ENCODE measurements at places on chromosomes 16 and 17.

DNA sequence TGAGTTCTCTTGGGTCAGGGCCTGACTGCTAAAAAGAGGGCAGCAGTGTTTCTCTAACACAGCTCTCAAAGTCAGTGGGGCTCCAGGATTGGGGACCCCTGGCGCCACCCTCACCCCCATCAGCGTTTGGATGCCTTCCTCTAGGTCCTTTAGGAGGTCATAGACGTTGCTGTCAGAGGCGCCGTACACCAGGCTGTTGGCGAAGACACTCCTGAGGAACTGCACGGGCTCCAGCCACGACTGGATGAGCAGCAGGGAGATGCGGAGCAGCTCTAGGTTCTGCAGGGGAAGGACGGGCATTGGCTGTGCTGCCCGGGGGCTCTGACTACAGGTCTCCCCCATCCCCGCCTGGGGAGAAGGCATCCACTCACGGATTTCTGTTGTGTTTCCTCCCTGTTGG is 993 bp downstream of the GH1 start:
- DNase-seq, result no peak

- no peak for DNase-seq
Observed at GRCh38 chr16:70642633-70643032, 3.7 kb upstream of the IL34 start.

DNA sequence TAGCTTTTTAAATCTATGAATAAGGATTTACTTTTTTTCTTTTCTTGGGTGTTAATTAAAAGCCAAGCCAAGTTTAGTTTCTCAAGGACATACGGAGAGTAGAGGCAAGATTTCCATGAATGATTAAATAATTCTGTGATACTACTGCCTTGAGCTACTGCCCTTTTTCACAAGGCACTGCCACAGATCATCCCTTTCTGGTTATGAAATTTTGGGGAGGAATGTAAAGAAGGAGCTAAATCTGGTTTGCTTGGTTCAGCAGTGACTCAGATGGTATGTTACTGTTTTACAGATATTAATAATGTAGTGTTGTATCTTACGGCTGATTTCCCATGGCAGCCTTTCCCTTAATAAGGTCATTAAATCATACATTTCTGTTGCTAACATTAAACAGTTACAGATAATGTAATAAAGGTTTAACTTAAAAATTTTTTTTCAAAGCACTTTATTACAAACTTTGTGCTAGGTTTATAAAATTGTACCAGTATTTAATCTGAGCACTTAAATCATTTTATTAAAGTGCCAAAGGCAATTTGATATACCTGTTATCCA is 2.6 kb downstream of the WSB1 start:
- no peak for DNase-seq

- no peak for DNase-seq
Observed at GRCh38 chr17:43554857-43555256, 8.7 kb upstream of the ETV4 start.

- no peak for DNase-seq
Observed at GRCh38 chr17:57784226-57784895, 39.3 kb upstream of the CCDC182 start.

DNA sequence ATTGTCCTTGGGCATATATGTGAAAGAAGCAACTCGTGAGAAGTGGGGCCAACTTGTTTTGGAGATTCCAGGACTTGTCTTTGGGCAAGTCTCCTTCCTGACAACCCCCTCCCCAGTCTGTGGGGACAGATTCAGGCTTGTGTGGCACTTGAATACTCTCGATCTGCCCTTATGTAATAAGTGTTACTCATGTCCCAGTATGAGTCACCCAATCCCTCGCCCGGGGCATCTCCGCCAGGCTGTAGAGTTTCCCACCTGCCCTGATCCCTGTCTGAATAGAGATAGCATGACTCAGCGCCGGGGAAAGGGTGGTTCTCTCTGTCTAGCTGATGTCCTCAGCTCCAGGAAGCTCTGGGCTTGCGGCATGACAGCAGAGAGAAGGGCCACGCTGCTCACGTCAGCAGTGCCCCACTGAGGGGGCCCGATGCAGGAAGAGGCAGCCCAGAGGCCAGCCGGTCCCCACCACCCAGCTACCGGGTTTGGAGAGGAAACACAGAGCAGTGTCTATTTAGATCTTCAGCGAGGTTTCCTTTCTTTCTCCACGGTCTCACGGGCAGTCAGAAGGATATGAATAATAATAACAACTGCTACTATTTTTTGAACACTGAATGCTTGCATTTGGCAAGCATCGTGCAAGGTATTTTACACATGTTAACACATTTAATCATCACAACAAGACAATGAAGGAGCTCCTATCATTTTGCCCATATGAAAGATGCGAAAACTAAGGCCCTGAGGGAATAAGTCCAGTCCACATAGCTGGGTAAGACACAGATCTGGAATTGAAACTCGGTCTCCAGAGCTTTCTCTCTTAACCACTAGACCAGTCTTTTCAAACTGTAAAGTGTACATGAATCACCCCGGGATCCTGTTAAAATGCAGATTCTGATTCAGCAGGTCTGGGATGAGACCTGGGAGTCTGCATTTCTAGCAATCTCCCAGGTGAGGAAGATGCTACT is 426.7 kb upstream of the MAF start:
- peak; percentile 72 for DNase-seq

GRCh38 chr16:47069313-47069712 is 74.4 kb downstream of the NETO2 start:
- no peak for DNase-seq

DNA sequence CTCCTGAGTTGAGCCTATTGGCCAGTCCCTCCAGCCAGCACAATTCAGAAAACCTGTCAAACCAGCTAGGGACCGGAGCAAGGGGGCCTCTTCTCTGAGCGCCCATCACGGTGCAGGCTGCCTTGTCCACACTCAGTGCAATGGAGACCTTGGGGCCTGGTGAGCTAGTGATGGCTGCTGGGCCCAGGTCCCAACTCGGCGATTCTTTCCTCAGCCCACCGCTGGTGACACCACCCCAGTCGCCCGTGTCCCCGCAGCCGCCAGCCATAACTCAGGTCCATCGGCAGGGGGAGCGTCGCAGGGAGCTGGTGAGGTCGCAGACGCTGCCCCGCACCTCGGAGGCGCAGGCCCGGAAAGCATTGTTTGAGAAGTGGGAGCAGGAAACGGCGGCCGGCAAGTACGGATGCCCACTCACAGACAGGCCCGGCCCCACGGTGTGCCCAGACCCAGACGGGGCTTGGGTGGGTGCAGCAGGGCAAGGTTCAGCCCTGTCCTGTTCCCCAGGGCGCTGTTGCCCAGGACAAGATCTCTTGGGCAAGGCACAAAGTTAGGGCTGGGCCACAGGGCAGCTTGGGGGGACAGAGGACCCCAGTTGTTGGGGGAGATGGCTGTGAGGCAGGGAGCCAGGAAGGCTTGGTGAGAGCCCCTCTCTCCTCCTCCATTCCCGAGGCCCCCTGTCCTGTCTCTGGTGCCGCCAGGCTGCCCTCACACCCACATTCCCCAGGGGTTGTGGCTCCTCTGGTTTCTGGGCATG is 10.8 kb downstream of the SMTNL2 start:
- DNase-seq, result no peak

- DNase-seq, result no peak
Observed at GRCh38 chr16:82857693-82858365, 231.1 kb downstream of the CDH13 start.

- DNase-seq, result no peak
Observed at GRCh38 chr16:15567823-15568222, 75.1 kb downstream of the MARF1 start.

GRCh38 chr16:30637944-30638343 is 12.8 kb upstream of the PRR14 start:
- DNase-seq, result no peak

DNA sequence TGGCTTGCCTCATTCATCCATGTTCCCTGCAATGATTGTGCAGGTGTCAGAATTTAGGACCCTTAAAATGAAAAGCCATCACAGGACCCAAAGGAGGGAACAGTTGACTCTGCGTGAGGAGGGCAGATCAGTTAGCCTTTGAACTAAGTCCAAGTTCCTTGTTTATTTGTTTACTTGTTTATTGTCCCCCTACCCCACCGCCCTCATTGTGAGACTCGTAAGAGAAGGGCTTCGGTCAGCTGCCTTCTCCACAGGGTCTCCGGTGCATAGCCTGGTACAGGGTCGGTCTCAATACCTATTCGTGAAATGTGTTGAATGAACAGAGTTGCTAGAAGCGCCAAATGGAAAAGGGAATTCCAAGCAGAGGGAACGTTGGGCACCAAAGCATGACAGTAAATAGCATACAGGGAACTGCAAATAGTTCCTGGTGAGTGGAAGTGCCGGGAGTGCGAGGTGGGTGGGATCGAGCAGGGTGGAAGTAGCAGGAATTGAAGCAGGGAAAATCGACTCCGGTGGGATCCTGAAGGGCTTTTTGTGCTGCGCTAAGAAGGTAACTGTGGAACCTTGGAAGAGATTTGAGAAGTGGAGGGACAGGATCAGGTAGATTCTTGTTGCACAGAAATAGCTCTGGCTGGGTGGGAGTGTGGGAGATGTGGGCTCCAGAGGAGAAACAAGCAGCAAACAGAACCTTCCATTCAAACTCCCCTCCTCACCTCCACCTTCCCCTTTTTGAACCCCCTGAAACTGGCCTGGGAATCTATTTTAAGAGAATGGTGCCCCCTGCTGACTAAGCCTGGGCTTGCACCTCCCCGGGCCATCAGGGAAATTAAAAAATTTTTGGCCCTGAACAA is 12.7 kb downstream of the SLC35B1 start:
- no peak for DNase-seq

DNA sequence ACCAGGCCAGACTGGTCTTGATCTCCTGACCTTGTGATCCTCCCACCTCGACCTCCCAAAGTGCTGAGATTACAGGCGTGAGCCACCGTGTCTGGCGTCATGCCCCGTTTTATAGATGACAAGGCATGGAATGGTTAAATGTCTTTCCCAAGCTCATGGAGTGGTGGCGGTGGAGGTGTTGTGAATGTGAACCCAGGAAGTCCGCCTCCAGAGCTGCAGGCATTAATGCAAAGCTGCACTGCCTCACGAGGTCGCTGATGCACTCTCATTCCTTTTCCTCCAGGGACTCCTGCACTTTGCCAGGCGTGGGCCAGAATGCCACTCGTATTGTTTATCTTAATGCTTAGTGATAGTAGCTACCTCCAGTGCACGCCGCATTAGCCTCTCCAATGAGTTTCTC is 149.6 kb downstream of the WWOX start:
- DNase-seq, result no peak

DNA sequence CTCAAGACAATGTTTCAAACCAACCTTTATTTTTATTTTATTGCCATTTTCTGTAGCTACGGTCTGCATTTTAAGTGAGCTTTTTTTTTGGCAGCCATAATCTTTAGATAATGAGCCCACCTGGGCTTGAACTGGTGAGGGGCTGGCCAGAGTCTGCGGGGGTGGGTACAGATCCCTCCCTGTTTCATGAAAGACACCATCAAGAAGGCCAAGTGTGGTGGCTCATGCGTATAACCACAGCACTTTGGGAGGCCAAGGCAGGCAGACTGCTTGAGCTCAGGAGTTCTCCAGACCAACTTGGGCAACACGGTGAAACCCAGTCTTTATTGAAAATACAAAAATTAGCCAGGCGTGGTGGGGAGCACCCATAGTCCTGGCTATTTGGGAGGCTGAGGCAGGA is 113.7 kb downstream of the CPPED1 start:
- no peak for DNase-seq

DNA sequence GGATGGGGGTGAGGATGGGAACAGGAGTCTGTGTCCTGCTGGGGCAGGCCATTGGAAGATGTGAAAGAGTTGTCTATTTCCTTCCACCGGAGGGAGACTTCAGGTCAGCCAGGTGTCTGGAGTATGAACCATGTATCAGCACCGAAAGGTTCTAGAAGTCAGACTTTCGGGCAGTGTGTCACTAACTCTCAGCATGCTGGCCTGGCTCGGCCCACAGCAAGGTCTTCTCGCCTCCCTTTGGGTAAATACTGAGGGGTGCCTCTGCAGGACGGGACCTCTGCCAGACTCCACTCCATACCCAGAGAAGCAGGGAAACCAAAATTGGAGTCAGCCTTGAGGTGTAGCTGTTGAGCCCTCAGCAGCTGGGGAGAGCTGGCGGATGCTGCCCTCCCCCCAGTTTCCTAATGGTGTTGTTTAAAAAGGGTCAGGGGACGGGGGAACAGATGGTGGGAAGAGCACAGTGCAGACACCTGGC is 507 bp downstream of the CIITA start:
- DNase-seq, result no peak

DNA sequence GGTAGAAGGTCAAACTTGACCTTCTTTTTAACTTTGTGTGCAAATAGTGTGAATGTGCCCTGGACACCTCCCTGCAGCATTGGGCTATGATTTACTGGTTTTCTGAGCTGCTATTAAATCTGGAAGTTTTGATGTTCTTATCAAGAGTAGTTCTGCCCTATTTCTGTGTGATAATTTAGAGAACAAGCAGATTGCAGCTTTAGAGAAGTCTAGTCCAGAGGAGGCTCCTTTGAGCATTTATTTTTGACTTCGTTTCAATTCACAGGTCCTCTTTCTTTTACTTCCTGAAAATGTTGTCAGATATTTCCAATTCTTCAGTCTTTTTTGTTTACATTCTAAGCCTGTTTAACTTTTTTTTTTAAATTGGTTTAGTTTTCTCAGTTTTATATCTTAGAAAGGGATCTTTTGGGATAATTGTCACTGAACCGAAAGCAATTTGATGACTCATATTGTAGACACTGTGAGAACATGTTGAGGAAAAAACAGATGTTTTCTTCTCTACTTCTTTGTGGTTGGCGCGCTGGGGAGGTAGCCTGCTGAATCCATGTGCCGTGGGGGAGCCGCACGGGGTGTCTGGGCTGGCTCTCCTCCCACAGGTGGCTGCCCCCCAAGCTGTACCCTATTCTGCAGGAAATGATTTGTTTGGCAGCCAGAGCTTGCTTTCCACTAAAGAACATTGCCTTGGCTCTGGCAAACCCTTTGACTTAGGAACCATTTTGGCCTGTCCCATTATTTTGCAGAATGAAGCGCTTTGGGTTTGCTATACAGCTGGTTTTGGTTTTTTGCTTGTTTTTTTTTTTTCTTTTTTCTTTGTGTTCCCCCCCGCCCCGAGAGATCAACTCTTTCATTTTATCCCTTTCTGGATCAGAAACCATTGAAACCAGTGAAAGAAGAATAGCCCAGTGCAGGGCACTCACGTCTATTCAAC is 53.4 kb downstream of the MFSD11 start:
- no peak for DNase-seq

DNA sequence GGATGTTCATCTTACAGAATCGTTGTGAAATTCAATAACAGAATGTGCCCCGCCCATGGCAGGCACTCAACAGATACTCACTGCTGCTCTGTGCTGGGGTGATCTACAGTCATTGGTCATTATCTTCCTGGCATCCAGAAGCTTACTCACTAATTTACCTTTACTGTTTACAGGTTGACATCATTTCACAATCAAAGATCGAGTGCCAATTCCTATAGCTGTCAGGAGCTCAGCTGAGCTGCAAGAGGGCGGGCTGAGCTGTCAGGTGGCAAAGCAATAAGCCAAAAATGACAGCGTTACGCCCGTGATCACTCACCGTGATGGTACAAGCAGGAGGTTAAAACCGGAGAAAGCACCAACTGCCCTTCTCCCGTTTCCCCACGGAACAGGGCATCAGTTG is 51.2 kb downstream of the LITAF start:
- DNase-seq, result no peak

GRCh38 chr17:48749621-48750553 is 21.3 kb upstream of the HOXB13 start:
- DNase-seq, result no peak

- DNase-seq, result no peak
Observed at GRCh38 chr16:49651996-49652395, 203.9 kb downstream of the ZNF423 start.

- DNase-seq, result no peak
Observed at GRCh38 chr17:62093188-62094155, 28.4 kb upstream of the MED13 start.

Measured in HS-27A (cell line).